ENCODE measurements at places on chromosomes 11 and 22. TPM values are rescaled to one million over a fixed set of nuclear protein-coding genes. Genes with fewer than 3 reads are reported as not detected.

- no peak for DNase-seq
Measured at GRCh38 chr11:75237050-75237449, 3.5 kb upstream of the TPBGL start.

DNA sequence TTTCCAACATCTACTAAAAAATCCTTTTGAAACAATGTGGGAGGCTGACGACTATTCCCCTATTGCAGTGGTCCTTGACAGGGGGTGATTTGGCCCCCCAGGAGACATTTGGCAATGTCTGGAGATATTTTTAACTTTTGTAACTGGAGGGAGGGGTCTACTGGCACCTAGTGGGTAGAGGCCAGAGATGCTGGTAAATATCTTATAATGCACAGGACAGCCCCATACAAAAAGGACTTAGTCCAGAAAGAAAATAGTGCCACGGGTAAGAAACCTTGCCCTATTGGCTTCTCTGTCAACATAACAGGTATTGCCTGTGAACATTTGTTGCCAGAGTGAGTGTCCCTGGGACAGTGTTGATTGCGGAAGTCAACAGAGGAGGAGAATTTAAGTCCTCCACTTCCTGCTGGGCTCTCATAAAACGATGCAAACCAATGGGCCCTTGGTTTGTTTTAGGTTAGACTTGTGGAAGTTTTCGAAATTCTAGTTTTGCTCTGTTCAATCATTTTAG is 101.6 kb downstream of the MAML2 start:
- DNase-seq, result no peak

Gene OR51E2
- total RNA-seq, result 0.30 TPM

Gene KCNQ1OT1
- 0.32 TPM for total RNA-seq

- DNase-seq, result no peak
Measured at GRCh38 chr11:107740271-107740670, 28.4 kb upstream of the SLN start.

GRCh38 chr11:89175796-89176195 is 1.9 kb upstream of the TYR start:
- DNase-seq, result no peak

- no peak for DNase-seq
Measured at GRCh38 chr11:34065505-34066203, 14.1 kb downstream of the CAPRIN1 start.

Measured in Right ventricle myocardium inferior (tissue), 1 donor.